ENCODE measurements at places on chromosomes 4 and X. TPM values are rescaled to one million over a fixed set of nuclear protein-coding genes. Genes with fewer than 3 reads are reported as not detected.

DNA sequence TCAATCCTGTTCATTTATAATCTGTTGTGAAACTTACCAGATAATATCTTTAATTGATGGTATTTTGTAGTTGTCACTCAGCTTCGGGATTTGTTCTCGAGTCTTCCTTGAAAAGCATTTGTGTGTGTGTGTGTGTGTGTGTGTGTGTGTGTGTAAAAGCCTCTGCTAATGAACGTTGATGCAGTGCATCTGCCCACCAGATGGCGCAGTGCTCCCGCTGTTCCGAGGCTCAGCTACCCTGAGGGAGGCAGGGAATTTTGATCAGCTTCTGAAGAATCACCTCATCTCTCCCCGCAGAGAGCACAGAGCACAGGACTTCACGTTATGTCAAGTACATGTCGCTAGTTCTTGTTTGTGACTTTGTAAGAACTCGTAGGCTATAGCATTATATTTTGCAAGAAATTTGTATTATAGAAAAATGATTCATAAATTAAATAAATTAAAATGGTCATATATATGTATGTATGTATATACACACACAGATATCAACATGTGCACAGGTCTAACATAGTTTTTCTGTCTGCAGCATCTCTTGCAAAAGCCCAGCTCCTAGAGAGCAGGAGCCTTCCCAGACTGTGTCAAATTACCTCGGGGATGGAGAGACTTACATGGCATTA, 316.7 kb upstream of the IGFBP7 start:
- peak; percentile 38 for DNase-seq

GRCh38 chrX:23789386-23790154, 6.6 kb downstream of the SAT1 start:
- no peak for DNase-seq

Gene CSAG2
- total RNA-seq: not detected

Gene ADH7
- total RNA-seq: not detected

Data from Daoy (cell line).